T1000 (cell line): ENCODE measurements at places on chromosomes 7 and 10.

GRCh38 chr7:67484244-67484751 lies 487.7 kb downstream of the TYW1 start:
- peak; percentile 5 for DNase-seq

- DNase-seq = no peak
Measured at GRCh38 chr10:6065406-6065805, 3.2 kb upstream of the IL2RA start.

GRCh38 chr10:97013568-97013967 lies 172.2 kb downstream of the SLIT1 start:
- DNase-seq = no peak

DNA sequence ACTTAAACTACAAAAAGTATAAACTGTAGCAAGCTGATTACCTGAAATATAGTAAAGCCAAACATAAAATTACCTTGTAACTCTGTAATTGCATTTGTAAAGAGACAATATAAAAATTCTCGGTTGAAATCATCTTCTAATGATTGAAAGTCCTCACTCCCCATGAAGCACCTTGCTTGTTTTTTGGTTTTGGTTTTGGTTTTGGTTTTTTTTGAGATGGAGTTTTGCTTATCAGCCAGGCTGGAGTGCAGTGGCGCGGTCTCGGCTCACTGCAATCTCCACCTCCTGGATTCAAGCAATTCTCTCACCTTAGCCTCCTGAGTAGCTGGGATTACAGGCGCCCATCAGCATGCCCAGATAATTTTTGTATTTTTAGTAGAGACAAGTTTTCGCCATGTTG lies 33.9 kb upstream of the GPR37 start:
- no peak for DNase-seq

GRCh38 chr10:33419311-33419710 lies 84.8 kb upstream of the NRP1 start:
- no peak for DNase-seq

DNA sequence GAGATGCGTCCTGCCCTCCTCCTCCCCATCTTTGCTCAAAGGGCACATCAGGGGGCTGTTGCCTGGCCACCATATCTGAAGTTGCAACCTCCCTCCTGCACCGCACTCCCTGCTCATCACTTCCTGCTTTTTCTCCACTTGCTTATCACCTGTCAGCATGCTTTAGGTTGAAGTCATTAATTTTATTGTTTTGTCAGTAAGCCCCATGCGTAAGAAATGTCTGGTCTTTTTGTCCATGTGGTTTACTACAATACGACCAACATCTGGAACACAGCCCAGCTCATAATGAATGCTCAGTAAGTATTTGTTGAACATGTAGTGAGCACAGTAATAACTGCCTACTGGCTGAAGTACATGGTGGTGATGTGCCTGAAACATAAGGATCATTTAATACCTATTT lies 71.6 kb upstream of the GJD4 start:
- DNase-seq = no peak

- DNase-seq = no peak
Measured at GRCh38 chr7:2734751-2735571, 47.0 kb downstream of the AMZ1 start.

DNA sequence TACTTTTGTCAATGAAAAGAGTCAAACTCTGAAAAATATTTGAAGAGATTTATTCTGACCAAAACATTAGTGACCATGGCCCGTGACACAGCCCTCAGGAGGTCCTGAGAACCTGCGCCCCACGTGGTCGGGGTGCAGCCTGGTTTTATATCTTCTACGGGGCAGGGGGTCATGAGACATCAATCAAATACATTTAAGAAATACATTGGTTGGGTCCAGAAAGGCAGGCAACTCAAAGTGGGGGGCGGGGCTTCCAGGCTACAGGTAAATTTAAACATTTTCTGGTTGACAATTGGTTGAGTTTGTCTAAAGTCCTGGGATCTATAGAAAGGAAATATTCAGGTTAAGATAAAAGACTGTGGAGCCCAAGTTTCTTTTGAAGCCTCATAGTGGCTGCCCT lies 34.8 kb upstream of the BNIP3 start:
- no peak for DNase-seq

DNA sequence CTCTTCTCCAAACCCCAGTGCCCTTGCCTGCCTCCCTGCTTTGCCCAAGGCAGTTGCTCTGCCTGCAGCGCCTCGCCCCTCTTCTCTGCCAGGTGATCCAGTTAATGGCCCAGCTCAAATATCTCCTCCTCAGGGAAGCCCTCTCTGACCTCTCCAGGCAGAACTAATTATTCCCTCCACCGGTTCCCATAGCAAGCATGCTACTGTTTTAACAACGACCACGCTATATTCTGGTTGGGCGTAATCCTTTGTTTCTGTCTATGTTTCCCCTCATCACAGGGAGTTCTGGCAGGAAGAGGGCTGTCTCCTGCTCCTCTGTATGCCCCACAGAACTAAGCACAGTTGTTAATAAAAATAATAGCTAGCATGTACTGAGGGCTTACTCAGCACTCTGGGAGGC lies 36.8 kb upstream of the R3HCC1L start:
- DNase-seq = no peak

DNA sequence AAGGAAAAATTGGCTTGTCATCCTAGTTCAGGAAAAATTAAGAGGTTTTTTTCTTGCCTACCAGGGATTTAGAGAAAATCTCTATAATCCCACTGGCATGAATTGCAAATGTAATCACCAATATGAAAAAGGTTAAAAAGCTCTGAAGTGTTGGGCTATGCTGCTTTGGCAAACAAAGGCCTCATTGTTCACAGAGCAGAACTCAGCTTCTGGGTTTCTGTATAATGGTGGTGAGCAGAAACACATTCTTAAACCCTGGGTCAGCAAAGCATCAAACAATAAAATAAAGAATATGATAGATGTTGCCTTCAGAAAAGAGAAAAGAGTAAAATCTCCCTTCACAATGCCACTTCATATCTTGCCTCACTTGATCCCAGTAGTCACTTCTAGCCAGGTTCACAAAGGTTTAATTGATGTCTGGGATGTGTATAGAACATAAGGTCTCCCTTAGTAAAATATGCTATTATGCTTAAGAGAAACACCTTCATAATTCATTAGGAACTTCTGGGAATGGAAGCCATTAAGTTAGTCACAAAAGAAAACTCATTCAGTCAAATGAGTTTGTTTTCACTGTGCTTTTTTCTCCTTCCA lies 1255.5 kb upstream of the PHF14 start:
- no peak for DNase-seq

- no peak for DNase-seq
Measured at GRCh38 chr7:157937406-157937805, 600.6 kb downstream of the DNAJB6 start.

DNA sequence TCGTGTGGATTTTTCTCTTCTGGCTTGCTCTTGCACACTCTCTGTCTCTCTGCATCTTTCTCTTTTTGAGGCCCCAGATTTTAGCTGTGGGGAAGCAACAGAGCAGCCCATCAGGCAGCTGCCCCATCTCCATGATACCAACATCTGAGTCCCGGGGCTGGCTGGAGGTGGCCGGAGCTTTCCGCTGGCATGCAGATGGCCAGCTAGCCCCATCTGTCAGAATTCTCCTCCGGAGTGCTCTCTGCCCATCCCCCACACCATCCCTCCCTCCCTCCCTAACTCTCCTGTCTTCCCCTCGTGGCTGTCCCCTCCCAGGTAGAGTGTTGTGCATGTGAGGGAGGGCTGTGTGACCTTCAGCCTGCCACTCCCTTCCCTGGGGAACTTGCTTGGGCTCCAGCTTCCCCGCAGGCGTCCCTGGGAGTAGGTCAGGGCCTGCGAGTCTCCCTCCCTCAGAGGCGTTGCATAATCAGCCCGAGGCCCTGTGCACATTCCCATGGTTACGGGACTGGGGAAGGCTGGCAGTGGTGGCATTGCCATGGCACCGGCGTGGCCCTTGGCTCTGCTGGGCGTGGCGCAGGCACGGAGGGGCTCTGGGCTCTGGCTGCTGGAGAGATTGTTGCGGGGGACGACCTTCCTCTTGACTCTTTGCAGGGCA lies 24.7 kb downstream of the GHRHR start:
- DNase-seq = no peak

DNA sequence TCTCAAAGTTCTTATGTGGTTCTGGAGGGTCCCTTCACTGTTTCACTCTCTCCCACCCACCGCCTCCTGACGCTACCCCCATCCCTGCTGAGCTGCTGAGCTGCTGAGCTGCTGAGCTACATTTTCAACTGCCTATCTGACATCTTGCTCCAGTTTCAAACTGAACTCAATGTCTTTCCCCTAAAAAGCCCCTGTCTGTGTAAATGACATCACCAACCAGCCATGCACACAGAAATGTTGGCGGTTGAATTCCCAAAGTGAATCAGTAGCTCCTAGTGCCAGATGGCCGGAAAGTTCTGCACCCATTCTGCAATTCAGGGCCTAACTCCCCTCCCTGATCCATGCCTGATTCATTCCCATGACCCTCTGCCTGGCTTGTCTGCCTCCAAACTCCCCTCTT lies 71.2 kb downstream of the WNT2 start:
- no peak for DNase-seq

GRCh38 chr7:128201690-128202085 lies 39.4 kb upstream of the LEP start:
- no peak for DNase-seq

DNA sequence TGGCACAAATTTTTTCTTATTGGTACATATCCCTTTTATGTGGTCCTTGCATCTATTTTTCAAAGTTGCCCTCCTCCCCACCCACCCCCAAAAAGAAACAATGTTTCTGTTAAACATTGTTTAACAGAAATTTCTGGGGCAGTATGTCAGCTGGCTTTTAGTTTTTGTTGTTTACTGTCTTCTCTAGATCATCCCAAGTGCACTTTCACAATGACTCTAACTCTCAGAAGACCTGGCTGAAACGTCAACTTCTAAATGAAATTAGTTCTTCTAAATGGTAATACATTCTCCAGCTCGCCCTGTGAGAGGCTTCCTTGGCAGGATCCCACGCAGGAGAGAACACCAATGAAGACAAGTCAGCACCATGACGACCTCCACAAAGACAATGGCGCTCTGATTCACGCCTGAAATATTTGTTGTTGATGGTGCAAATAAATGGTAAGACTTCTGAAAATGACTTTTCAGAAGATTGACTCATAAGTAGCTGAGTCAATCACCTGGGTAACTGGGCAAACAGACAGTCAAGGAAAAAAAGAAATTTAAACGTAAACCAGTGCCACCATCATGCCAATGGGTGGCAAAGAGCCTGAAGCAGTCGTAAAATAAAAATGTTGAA lies 293.7 kb downstream of the FZD1 start:
- DNase-seq = peak; percentile 72

DNA sequence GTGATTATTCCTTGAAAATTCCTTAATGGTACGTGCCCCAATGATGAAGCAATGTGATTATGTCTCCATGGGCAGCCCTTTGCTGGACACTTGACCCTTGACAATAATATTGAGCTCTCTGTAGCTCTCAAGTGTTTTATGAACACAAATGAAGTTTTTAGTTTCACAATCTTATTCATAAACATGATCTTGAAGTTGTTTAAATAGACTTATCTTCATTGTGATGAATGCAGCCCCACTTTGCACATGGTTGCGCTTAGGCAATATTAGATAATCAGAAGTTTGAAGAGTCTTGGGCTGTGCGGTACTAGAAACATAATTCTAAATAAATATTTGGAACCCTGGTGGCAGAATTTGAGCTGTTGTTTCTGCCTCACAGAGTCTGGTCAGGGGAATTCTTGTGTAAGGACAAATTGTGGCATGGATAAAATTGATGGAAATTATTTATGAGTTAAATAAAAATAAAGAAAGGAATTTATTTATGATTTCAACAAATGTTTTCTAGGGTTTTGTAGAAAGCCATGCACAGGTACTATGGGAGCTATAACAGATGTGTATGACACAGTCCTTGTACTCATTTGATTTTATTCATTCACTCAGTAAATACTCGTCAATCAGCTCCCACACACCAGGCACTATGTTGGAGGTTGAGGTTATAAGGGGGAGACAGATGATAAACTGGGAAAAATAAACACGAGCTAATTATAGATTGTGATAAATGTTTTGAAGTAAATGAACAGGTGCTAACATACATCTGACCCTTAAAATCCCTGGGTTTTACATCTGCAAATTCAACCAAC lies 217.9 kb downstream of the GALNT17 start:
- no peak for DNase-seq

DNA sequence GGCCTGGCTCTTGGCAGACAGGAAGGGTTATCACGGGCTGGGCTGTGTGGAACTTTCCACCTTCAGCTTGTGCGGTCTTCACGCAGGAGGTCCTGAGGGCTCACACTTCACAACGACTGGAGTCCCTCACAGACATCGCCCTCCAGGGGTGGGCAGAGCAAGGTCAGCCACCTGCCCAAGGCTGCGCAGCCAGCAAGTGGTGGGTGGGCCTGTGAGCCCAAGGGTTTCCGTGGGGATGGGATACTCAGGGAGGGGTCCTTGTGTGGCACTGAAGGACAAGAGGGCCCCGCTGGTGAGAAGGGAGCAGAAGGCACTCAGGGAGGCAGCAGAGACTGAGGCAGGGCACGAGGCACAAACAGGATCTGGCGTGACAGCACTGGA lies 22.0 kb downstream of the PDIA4 start:
- no peak for DNase-seq

DNA sequence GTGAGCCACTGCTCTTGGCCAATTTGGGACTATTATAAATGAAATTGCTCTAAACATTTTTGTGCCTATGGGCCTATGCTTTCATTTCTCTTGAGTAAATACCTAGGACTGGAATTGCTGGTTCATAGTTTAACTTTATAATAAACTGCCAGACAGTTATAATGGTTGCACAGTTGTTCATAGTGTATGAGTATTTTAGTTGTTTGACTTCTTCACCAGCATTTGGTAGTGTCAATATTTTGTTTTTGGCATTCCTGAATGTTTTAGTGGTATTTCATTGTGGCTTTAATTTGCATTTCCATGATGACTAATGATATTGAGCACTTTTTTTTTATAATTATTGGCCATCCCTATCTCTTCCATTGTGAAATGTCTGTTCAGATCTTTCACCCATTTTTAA lies 29.5 kb downstream of the PLEKHA8 start:
- no peak for DNase-seq

DNA sequence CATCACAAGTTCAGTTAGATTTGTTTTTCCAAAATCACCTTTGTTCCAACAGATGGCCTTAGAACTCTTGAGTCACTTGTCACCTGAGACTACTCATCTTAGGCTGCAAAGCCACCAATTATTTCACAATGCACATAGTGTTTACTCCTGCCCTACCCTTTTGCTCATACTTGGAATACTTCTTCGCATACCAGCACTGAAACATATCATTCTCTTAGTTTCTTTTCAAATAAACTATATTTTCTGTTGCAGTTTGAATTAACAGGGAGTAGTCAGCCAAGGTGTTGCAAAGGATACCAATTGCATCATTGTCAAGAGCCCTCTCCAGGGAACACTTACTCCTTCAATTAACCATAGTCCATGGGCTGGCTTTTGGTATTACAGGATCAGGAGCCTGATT lies 71.0 kb downstream of the CASD1 start:
- no peak for DNase-seq
